ENCODE measurements at places on chromosomes 2 and 18.

DNA sequence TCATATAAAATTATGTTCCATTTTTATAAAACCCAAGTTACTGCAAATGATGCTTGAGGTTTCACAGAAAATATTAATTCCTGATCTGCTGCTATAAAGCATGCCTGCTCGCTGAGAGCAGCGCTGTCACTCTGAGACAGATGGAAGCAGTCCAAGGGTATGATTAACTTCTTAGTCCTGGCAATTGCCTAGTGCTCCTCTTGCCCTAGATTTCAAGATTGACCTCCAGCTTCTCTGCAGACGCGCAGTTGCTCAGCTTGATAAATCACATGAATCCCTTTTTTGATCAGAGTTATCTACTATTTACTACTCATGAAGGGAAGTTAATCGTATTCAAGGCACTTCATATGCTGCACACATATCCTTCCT, 154.6 kb upstream of the REV1 start:
- peak; percentile 51 for DNase-seq

DNA sequence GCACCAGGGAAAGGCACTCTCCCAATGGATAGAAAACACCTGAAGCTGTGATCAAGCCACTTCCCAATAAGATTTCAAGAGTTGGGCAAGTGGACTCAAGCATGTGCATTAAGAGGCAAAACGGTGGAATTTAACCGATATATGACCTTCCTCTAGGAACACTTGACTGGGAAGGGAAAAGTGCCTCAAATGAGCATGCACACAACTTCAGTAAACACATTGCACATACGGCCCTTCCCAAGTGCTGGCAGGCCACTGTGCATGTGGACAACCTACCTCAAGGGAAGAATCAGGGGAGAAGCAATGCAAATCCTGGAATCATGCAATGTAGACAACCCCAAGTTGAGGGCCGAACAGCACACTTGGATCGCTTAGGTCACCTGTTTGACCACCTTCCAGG, 23.9 kb upstream of the SH3RF3 start:
- no peak for DNase-seq

GRCh38 chr2:98026292-98026691, 30.5 kb upstream of the TMEM131 start:
- no peak for DNase-seq

DNA sequence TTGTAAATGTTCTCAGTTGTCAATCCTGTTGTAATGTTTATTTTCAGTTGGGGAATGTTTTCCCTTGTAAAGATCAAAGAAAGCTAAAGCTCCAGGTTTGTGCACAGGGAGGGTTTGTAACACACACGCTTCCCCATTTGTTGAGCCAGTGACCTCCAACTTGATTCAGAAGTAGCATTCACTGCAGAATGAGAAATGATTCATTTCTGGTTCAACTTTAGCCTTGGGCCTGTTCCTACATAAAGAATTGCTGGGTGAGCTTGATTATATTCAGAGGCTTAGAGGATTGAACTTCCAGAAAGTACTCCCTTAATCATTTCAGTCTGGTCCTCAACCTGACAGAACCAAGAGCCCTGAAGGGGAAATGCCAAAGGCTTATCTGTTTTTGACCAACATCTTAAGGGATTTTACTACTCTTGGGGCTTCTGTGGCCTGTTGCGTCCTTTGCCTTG, 70.6 kb upstream of the CAVIN2 start:
- peak; percentile 57 for DNase-seq

DNA sequence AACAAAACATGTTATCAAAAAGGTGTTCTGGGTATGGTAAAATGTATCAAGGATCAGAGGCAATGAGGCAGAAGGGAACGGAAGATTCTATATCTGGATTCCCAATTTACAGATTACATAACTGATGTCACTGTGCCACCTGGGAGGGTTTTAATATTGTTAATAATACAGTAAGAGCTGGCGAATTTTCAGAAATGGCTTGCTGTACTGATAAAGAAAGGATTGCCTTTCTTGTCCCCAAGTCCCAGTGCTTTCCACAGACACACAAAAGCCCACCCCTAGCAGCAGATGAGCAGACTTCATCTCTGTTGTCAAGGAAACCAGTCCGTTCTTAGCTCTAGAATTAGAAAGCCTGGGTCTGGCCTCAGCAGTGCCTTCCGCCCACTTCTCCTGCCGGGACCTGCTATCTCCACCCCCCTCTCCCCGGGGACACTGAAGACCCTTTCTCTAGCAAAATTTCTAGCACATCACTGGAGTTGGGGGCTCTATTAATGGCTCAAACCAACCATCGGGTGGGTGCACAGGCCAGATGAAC, 34.3 kb downstream of the ADD2 start:
- no peak for DNase-seq

DNA sequence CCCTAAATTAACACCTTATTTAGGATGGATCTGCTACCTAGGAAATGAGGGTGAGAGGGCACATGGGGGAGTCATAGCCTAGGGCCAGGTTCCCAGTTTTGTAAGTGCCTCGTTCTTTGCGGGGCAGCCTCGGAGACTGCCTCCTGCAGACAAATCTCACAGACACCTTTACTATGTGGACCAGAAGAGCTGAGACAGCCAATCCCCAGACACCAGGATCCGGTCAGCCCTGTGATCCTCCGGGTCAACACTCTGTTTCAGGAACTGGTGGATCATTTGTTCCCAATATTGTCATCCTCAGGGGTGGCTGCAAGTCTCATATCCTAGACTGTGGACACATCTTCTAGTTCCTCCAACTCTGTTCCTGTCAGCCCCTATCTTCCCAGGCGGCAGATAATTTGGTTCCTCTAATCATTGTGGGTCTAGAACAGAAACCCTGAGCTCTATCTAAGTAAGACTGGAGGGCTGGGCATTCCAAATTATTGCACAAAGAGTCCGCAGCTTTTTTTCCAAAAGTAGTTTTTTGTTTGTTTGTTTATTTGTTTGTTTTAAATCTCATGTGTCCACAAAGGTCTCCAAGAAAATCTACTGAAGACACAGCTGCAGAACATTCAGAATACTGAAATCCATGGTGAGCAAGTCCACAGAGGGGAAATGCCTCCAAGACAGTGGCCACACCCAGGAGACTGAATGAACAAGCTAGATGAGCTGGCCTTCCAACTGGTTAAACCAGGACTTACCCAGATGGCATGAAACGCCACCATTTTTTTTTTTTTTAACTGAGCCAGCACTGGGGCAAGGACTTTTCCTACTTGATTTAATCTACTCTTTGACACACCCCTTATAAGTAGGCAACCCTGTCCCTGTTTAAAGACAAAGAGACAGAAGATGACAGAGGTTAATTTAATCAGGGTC, 6.2 kb upstream of the GDF7 start:
- no peak for DNase-seq

DNA sequence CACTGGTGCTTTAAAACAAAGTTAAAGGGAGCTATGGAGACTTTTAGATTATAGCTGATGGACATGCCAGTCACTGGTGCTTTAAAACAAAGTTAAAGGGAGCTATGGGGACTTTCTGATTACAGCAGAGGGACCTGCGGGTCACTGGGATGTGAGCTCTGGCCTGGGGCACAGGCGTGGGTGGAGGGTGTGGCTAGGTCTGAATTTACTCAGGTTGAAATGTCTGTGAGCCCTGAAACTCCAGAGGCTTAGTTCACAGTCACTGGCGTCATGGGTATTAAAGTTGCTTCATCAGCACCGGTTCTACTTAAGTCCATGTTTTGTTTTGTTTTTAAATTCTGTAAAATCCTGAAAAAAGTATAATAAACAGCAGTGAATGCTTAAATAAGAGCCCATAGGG, 49.0 kb upstream of the TMEM18 start:
- DNase-seq, result no peak

GRCh38 chr2:184205048-184205596, 393.2 kb upstream of the ZNF804A start:
- DNase-seq, result no peak

GRCh38 chr2:203225423-203226039, 13.3 kb upstream of the CYP20A1 start:
- DNase-seq, result peak; percentile 29

- DNase-seq, result no peak
Observed at GRCh38 chr2:120632796-120633646, 102.6 kb upstream of the GLI2 start.

GRCh38 chr2:10452312-10452711, 4.2 kb upstream of the ODC1 start:
- DNase-seq, result peak; percentile 68

DNA sequence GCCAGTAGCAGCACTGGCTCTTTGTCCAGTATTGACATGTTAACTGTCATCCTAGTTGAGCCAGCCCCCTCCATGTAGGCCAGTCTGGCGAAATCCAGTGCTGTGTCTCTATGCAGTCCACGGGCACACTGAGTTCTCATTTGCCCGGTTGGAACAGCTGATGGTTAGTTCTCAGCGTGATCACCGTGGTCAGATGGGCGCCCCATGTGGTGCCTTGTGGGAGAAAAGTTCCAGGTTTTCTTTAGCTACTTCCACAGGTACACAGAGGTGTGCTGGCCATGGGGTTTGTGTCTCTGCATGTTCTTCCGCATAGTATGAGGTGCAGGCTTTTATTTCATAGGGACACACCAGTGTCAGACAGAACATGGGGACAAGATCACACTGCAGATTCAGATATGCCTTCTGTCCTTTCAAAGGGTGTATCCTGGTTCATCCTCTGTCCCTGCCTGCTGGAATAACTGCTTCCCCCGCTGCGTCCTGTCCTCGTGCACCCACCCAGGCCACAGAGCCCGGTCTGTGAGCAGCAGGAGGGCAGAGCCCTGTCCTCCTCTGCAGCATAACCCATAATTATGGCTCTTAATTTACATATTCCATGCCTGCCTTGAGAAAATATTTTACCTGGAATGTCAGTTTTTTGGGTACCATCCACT, 334.1 kb downstream of the GBX2 start:
- no peak for DNase-seq

DNA sequence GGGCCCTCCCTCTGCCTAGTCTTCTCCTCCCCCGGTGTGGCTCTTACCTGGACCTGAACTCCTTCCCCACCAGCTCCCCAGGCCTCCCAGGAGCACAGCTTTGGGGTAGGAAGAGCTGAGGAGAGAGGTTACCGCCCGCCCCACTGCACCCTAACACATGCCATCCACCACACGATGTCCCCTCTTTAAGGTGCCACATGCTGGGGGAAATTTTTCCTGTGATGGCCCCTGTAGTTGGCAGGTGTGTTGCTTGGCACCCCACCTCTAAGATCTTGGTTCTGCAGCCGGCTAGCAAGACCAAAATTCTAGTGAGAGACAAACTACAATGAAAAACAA, 6.9 kb upstream of the TEX261 start:
- no peak for DNase-seq

DNA sequence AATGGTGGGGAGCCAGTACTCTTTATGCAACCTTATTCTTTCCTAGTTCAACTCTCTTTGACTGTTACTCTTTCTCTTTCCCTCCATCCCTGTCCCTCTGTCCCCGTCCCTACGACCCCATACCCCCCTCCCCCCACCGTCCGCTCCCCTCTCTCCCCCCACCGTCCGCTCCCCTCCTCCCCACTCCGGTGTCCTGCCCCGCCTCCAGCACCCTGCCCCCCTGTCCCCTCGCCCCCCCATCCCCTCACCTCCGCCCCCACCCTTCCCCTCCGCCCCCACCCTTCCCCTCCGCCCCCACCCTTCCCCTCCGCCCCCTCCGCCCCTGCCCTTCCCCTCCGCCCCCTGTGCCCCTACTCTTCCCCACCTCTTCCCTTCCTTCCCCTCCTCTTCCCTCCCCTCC, 128.4 kb downstream of the LPIN1 start:
- DNase-seq, result no peak

- DNase-seq, result no peak
Observed at GRCh38 chr2:49794396-49794795, 640.1 kb upstream of the FSHR start.

DNA sequence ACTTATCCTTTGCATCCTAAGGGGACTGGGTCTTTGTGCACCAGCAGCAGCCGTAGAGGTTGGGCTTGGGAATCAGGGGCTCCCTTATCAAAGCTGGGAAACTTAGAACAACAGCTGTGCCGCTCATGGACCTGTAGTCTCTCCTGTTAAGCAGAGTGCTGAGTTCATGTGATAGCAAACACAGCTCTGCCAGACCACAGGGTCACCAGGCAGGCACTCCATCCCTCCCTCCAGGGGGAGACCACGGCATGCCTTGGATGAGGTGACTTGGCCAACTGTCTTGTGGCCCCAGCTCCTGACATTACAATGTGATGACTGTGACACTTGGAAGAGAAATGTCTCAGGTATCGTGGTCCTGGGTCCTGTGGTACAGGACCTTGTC, 60.0 kb downstream of the DGKD start:
- DNase-seq, result no peak

GRCh38 chr2:215773728-215774127, 239.6 kb downstream of the MREG start:
- DNase-seq, result peak; percentile 98

DNA sequence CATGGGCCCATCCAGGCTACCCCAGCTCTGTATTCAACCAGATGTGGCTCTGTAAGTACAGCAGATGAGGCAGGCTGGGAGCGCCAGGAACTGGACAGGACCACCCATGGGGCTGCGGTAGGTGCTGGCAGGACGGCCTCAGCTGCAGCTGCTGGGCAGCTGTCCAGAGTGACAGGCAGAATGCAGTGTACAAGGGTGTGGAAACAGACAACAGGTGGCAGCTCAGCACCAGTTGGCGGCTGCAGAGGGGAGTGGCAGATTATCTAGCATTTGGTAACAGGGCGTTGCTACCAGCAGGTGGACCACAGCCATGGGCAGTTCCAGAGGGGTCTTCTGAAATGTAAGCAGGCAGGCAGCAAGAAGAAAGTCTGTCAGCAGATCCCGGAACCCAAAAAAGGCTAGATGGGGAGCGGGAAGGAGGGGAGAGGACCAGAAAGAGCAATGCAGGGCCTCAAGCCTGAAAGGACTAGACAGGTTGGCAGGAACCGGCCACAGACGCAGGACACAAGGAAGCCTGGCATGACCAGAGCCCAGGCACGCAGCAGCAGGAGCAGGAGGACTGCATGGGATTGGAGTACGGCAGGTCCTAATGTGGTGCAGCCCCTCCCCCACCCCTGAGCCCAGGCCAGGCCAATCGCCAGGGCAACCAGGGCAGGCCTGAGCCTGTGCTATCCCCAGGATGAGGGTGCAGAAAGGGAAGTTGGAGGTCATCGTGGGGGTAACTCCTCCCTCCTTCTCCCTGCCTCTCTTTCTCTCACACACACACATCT, 24.7 kb downstream of the PKDCC start:
- DNase-seq, result no peak

GRCh38 chr2:133937669-133938068, 316.2 kb upstream of the MGAT5 start:
- peak; percentile 14 for DNase-seq

- DNase-seq, result no peak
Observed at GRCh38 chr2:215866606-215867005, 146.7 kb downstream of the MREG start.

DNA sequence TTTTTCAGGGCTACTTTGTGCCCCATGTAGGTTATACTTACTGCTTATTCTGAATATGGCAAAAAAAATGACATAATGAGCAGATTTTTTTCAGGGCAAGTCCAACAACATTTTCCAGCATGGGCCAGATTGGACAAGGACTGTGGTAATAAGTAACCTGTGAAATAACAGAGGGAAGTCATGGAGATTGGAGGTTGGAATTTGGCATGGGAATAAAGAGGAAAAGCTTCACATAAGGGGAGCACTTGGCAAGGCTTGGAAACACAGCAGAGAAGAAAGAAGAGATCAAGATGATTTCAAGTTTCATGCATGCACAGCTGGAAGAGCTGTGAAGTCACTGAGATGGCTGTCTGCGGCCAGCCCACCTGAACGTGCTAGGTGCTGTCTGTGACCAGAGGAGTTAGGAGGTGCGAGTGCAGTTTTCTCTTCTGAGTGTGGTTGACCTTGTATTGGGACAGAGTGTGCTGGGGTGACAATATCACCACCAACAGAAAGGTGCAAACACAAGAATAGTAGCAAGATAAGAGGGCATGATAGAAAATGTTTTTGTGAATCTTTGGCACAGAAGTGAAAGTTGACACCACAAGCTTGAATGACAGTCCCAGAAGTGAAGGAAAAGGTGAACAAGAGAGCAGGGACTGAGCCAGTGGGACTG, 71.1 kb upstream of the DSC1 start:
- DNase-seq, result no peak
